Hypothalamus (tissue), 51 donors: ENCODE measurements at places on chromosomes 5 and 9.

DNA sequence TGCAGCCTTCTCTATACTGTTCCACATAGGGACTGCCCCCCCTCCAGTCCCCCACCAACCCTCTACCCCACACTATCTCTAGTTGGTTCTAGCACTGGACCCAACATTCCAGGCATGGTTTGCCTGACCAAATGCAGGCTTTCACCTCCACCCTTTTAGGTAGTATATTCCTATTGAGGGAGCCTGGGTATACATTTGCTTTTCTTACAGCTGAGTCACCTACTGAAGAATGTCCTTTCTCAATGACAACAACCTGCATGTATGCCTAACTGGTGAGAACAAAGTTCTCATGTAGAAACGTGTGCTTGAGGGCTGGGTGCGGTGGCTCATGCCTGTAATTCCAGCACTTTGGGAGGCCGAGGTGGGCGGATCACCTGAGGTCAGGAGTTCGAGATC lies 8.2 kb downstream of the TNIP1 start:
- no peak for DNase-seq

DNA sequence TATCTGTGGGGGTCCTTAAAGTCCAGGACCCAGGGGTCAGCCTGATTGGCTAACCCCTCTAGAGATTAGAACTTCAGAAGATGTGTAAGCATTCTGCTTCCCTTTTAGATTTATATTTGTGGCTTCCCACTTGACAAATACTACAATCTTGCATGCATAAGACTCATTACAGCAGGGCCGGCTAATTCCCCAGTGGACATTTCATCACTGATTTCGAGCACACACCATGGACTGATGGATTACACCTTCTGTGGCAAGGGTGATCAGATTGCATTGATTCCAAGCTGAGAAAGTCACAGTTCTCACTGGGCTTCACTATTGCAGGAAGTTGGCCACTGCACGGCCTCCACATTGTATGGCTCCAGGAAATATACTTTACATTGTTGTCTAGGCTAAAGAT lies 65.8 kb upstream of the DAPK1 start:
- no peak for DNase-seq

DNA sequence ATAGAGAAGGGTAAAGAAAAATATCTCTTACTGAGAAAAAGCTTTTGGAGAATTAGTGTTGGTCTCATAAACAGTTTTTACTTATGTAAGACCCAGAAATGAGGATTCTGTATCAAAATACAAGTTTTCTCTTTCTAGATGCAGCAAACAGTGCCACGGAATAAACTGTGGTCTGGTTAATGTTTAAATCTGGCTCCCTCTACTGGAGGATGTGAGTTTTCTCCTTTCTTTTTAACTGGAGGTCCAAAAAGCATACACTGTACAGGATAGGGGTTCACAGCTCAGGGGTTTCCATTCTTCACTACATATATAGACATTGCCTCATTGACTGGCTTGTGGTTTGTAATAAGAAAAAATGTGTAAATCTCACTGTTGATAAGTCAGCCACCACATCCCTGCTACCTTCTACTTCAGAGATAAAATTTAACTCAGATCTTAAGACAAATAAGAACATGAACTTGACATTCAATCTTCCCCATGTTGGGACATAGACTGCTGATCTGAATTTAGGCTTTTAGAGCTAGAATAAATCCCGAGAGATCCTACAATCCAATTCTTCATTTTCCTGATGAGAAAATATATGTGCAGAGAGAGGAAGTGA lies 98.9 kb downstream of the CFAP95 start:
- DNase-seq, result no peak

DNA sequence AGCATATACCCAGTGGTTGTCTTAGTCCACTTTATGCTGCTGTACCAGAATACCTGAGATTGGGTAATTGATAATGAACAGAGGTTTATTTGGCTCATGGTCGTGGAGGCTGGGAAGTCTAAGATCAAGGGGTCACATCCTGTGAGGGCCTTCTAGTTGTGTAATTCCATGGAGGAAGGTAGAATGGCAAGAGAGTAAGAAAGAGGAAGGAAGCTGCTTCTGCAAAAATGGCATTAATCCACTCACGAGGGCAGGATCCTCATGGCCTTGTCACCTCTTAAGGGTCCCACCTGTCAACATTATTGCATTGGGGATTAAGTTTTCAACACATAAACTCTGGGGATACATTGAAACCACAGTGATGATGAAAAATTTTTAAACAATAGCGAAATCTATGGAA lies 17.0 kb downstream of the BTNL8 start:
- no peak for DNase-seq
